Endothelial cell (in vitro differentiated cells): ENCODE measurements at places on chromosomes 16 and 17. TPM values are rescaled to one million over a fixed set of nuclear protein-coding genes. Genes with fewer than 3 reads are reported as not detected.

RAMP2 gene
- total RNA-seq, result 630 TPM

MT3 gene
- total RNA-seq, result not detected

KRT33B gene
- total RNA-seq, result not detected

CASKIN2 gene
- 47.8 TPM for total RNA-seq

ZDHHC1 gene
- total RNA-seq, result 7.2 TPM

TLCD3B gene
- 1.4 TPM for total RNA-seq

MARVELD3 gene
- total RNA-seq, result 3.9 TPM

ATP2A3 gene
- 116 TPM for total RNA-seq

LYZL6 gene
- total RNA-seq, result not detected

VWA3A gene
- total RNA-seq, result 0.56 TPM

COX11 gene
- 38.0 TPM for total RNA-seq

GHDC gene
- 7.2 TPM for total RNA-seq

IKZF3 gene
- total RNA-seq, result not detected

STX8 gene
- total RNA-seq, result 49.2 TPM

CLDN6 gene
- 33.0 TPM for total RNA-seq

SRP68 gene
- total RNA-seq, result 62.6 TPM

GPR139 gene
- not detected for total RNA-seq

ABCC3 gene
- 0.67 TPM for total RNA-seq

CPSF4L gene
- not detected for total RNA-seq

CNGB1 gene
- not detected for total RNA-seq

ZNF597 gene
- 5.7 TPM for total RNA-seq

PIP4K2B gene
- 91.7 TPM for total RNA-seq

KRT40 gene
- total RNA-seq, result not detected

KRT32 gene
- not detected for total RNA-seq

CES5A gene
- total RNA-seq, result not detected

RHBDL3 gene
- total RNA-seq, result 1.7 TPM

CMTM2 gene
- total RNA-seq, result 2.1 TPM

ABCA3 gene
- total RNA-seq, result 10.4 TPM

NAGS gene
- total RNA-seq, result 1.2 TPM

NGFR gene
- 4.5 TPM for total RNA-seq

KRTAP1-5 gene
- total RNA-seq, result not detected

TPSB2 gene
- total RNA-seq, result not detected

OR4D1 gene
- not detected for total RNA-seq

BCL6B gene
- 271 TPM for total RNA-seq

PDF gene
- total RNA-seq, result 11.4 TPM

TP53TG3C gene
- not detected for total RNA-seq

ZNF688 gene
- 9.6 TPM for total RNA-seq

MEIOB gene
- total RNA-seq, result not detected

C1QTNF1 gene
- total RNA-seq, result 0.26 TPM

CRHR1 gene
- total RNA-seq, result not detected

OR3A3 gene
- total RNA-seq, result not detected
